Umbilical cord (tissue), 2 donors: ENCODE measurements at places on chromosomes 16 and 17. TPM values are rescaled to one million over a fixed set of nuclear protein-coding genes. Genes with fewer than 3 reads are reported as not detected.

HBM gene
- 257 TPM for total RNA-seq

GDPD1 gene
- total RNA-seq: not detected

TRIM47 gene
- 18.8 TPM for total RNA-seq

SLFN14 gene
- 4.8 TPM for total RNA-seq

CAPNS2 gene
- total RNA-seq: 21.4 TPM

- DNase-seq: no peak
These were observed 23.6 kb downstream of the TANGO6 start for GRCh38 chr16:68866933-68867332.

DNA sequence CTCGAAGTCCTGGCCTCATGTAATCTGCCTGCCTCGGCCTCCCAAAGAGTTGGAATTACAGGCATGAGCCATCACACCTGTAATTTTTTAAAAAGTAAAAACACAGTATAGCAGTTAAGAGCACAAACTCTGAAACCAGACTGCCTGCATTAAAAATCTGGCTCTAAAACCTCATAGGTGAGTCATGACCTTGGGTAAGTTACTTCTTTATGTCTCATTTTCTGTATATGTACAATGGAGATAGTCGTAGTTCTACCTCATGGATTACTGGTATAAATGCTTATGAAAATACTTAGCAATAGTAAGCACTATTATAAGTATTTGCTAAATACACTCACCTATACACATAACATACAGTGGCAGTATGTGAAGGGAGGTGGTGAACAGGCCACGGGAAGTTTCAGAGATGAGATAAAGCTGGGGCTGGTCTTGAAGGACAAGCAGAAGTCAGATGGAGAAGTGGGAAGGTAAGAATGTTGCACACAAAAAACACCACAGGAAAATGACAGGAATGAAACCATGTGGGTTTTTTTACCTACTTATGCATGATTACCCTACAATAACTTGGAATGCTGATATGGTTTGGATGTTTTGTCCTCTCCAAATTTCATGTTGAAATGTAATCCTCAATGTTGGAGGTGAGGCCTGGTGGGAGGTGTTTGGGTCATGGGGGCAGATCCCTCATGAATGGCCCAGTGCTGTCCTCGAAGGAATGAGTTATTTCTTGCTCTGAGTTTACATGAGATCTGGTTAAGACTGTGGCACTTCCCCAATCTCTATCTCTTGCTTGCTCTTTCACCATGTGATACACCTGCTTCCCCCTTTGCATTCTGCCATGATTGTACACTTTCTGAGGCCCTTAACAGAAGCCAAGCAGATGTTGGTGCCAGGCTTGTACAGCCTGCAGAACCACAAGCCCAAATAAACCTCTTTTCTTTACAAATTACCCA, 33.9 kb downstream of the ZNF652 start:
- no peak for DNase-seq

GRCh38 chr16:2147981-2148671, at the start of gene RAB26:
Gene RAB26 (plus strand): TSS chr16:2148625. CDS start chr16:2148784, 159 bp downstream.
- DNase-seq: peak; percentile 60

DNA sequence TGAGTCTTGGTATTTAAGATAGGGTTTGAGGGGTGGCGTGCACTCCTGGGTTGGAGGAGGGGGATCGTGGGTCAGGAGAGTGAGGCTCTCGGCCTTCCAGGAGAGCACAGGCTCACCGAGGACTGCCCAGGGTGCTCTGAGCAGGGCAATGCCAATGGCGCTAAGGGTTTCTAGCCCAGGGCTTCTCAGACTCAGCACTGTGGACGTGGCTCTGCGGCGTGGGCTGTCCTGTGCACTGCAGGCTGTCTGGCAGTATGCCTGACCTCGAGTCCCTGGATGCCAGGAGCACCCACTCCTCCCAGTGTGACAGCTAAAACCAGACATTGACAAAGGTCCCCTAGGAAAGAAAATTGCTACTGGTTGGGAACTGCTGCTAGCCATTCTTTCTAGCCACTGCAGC, 37.2 kb upstream of the ENDOV start:
- DNase-seq: no peak

- DNase-seq: no peak
These were observed 4.2 kb upstream of the AATF start for GRCh38 chr17:36944553-36944952.

DNA sequence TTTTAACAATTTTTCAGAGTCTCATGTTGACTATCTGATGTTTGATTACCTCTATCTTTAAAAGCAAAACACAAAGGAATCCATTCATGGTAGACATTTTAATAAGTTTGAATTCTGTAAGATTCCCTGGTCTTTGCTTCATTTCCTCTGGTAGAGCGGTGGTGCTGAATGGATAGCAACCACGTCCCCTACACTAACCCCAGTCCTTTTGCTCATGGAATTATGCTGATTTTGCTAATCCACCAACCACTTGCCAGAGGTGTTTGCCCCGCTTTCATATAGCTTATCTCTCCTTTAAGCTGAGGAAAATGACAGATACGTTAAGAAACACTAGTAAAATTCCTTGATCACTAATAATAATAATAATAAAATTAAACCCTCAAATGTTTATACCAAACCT, 9.5 kb downstream of the KCNJ16 start:
- no peak for DNase-seq

DNA sequence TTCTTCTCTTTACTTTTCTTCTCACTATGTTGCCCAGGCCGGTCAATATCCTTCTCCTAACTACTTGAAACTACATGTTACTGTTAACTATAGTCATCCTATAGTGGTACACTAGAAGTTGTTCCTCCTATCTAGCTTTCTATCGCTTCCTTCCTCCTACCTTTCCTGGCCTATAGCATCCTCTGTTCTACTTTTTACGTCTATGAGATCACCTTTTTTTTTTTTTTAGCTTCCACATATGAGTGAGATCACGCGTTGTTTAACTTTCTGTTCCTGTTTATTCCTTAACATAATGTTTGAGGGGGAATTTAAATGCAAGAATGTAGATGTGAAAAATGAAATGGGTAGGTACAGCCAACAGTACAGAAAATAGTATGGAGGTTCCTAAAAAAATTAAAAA, 30.5 kb upstream of the YPEL2 start:
- no peak for DNase-seq

GRCh38 chr17:31917065-31917529, 15.6 kb upstream of the UTP6 start:
- DNase-seq: no peak

DNA sequence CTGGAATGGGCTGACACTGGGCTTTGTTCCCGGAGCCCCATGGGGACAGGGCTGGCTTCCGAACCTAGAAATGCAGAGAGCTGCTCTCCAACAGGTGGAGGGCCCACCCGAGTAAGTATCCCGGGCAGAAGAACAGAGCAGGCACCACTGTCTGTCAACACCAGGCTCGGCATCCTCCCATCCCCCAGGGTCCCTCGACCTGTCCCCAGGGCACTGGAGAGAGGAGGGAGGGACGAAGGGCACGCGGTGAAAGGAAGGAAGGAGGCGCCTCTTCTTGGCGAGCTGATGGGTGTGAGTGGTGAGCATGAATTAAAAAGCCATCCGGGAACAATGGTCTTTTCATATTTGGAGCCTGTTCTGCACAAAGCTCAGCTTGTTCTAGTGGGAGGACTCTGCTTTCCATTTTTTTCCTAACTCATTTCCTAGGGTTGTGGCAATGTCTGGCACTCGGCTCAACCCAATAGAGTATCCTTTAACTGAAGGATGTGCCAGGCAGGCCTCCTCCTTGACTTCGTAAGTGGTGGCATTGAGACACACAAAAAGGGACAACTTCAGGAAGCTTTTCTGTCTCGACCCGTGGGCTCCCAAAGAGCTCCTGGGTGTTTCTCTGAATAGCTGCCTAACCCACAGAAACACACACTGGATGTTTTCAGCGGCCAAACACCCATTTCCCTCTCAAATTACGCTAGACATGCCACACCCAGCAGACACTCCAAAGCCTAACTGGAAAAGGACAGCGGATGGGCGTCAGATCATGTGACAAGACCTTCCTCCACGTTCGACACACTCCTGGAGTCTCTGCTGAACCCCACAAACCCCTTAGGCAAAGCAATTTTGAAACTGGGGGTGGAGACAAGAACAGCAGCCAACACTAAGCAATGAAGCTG, 47.7 kb downstream of the ZFHX3 start:
- DNase-seq: no peak

DNA sequence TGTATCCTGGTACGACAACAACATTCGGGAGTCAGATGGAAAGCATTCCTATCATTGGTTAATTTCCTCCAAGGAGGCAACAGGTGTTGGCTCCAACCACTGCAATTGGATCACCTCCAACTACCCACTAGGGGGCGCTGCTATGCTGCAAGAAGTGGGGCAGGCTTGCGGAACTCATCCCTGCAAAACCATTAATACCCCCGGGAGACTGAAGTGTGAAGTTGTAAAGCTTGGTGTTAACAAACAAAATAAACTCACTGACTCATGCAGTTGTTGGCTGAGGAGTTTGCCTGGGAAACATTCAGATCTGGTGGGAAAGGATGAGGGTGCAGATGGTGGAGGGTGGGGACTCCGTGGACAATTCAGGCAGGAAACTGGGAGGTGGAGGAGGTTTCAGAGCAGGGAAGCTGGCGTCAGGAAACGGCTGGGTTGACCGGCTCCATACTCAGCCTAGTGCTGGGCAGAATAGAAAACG, 84.9 kb downstream of the HS3ST2 start:
- peak; percentile 19 for DNase-seq

DNA sequence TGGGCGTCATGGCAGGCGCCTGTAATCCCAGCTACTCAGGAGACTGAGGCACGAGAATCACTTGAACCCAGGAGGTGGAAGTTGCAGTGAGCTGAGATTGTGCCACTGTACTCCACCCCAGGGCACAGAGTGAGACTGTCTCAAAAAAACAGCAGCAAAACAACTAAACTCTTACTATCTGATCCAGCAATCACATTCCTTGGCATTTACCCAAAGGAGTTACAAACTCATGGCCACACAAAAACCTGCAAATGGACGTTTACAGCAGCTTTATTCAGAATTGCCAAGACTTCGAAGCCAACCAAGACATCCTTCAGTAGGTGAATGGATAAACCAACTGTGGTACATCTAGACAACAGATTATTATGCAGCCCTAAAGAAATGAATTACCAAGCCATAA, 4.0 kb downstream of the SIAH1 start:
- DNase-seq: no peak

DNA sequence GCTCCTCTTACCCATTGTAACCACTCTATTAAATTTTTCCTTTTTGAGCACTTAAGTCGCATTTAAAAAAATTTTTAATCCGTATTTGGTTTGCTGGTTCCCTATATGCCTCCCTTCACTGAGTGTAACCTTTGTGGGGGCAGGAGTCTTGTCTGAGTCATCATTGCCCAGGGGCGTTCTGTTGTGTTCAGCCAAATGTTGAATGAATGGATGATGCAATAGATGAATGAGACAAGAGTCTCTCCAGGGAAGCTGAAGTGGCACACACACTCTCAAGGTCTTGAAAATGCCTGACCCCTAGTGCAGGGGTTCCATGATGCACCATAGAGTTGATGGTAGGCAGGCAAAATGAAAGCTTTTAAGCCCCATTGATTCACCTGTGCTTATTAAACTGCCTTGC, 123.0 kb upstream of the RBFOX1 start:
- DNase-seq: no peak

- DNase-seq: no peak
These were observed 26.1 kb downstream of the MEAK7 start for GRCh38 chr16:84478172-84478947.

- DNase-seq: no peak
These were observed 47.2 kb downstream of the RGS9 start for GRCh38 chr17:65184235-65184959.

DNA sequence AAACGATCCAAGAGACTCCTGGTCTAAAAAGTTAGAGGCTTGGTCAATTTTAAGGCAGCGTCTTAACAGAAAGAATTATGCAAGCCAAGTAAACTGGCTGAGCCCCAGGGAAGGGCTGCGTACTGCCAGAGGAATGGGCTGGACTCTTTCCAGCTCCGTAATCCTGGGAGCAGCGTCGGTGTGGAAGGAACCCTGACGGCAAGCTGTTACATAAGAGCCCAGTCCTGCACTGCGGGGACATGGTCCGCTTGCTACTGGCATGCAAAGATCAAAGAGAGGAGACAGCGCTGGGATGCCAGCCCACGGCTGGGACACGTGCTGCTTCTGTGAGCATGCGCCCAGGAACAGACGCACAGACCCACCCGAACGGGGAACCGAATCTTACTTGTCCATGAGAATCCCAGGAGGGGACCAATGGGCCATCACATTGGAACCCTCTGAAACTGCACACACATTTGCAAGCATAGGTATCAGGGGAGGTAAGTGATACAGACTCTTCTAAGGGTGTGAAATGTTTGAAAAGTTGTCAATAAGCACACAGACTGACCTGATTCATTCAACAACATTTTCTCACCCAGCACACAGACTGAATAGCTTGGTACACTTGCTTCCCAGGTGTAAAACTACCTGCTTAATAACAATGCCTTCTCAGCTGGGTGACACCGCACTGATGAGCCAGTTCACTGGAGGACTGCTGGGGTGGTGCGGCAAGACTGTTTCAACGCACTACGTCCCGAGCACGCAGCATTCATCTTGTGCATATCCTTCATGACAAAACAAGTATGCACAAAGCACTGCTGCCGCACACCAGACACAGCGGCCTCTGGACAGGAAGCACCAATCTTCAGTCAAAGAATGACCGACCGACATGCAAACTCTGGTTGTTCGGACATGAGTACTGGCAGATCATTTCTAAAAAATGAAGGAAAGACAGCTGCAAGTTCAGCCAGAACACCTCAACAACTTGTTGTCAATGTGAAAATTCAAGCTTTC, 94.9 kb downstream of the ANKRD11 start:
- peak; percentile 89 for DNase-seq

- DNase-seq: no peak
These were observed 23.8 kb downstream of the OSBPL7 start for GRCh38 chr17:47797797-47798196.
